ENCODE measurements at places on chromosomes 6 and 20. TPM values are rescaled to one million over a fixed set of nuclear protein-coding genes. Genes with fewer than 3 reads are reported as not detected.

Gene RNF114
- total RNA-seq = 63.0 TPM

GRCh38 chr6:97174471-97174870, 108.5 kb downstream of the MMS22L start:
- no peak for DNase-seq

- DNase-seq = no peak
These were observed 133.1 kb upstream of the FOXA2 start for GRCh38 chr20:22717466-22717865.

DNA sequence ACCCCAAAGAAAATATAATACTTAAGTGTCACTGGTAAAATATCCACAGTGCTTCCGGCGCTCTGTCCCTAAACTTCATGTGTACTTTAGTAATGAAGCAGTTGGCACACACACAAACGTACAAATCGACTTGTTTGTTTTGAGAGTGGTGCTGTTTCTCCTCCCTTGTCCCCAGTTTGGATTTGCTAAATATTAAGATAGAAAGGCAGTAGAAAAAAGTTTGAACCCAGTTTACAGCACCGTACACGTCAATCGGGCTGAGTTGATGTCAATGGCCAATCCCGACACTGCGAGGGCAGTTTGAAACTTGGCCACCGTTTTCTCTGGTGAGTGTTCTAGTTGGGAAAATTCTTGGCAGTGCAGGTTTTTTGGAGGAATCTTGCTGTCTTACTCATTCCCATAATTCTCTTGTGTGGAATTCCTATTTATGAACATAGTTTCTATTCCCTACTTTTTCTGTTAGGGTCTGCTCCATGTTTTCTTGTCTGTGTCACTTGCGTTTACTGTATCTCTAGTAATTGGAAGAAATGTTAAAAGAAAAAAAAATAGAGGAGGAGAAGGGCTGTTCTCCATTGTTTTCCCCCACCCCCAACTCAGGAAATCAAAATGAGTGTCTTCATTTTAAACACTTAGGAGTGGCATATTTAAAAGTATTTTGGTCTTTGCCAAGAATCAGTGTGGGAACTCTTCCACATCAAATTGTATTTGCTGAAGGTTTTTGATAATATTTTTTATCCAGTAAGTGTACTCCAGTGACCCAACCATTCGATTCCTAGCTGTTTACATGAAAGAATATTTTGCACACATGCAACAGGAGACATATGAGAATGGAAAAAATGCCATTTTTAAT, 72.3 kb downstream of the OR2B2 start:
- DNase-seq = no peak

Gene RTEL1
- total RNA-seq = 23.8 TPM

Gene AK9
- 13.9 TPM for total RNA-seq

DNA sequence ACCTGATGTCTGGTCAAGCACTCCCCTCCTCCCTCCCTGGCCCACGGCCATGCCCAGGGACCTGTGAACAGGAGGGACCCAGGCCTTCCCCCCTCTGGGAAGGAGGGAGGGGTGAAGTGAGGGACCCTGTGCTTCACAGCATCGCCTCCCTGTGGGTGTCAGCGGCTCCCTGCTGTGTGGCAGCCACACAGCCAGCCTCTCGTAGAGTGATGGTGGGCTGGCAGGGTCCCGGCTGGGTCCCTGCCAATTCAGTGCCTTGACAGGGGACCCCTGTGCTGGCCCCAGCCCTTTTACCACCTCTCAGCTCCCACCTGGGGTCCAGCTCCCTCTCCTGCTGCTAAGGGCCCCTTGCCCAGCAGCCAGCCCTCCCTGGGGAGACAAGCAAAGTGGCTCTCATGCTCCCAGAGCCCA, 31.3 kb upstream of the GRM4 start:
- DNase-seq = no peak

Gene SAPCD1
- total RNA-seq = 1.2 TPM

- DNase-seq = no peak
These were observed 61.1 kb upstream of the SLC22A16 start for GRCh38 chr6:110537208-110538123.

Gene MEI4
- not detected for total RNA-seq

Gene SPEF1
- 3.9 TPM for total RNA-seq

GRCh38 chr6:90534337-90535025, 52.4 kb downstream of the MAP3K7 start:
- no peak for DNase-seq

- no peak for DNase-seq
These were observed 83.6 kb upstream of the C20orf144 start for GRCh38 chr20:33578510-33578909.

Gene MRAP2
- 0.74 TPM for total RNA-seq

GRCh38 chr6:100194535-100194934, 200.5 kb upstream of the MCHR2 start:
- no peak for DNase-seq

Gene APOM
- total RNA-seq = 1.6 TPM

DNA sequence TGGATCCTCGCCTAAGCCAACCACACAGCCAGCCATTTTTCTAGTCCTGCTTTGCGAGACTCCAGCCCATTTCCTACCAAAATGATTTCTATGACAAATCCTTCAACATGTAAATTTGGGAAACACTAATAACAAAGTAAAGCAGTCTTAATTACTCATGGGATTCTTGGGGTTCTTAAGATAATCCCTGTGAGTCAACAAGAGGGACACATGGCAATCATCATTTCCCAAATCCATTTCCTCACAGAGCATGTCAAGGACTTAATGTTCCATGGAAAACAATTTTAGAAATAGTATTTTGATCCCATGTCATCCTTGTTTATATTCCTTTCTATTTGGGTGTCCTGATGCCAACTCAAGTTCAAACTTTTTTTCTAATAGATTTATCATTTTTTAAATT, 322.7 kb upstream of the NOX3 start:
- DNase-seq = no peak

- no peak for DNase-seq
These were observed 354.1 kb upstream of the MAP3K7 start for GRCh38 chr6:90940812-90941481.

GRCh38 chr6:168126566-168127383, 47.8 kb upstream of the FRMD1 start:
- DNase-seq = no peak

Gene CYP39A1
- 5.4 TPM for total RNA-seq

GRCh38 chr6:56026455-56027180, 151.2 kb upstream of the BMP5 start:
- no peak for DNase-seq

Gene FAM209B
- 0.59 TPM for total RNA-seq

- DNase-seq = no peak
These were observed 334.1 kb upstream of the KCNQ5 start for GRCh38 chr6:72287801-72288200.

GRCh38 chr20:15139522-15139921, 802.1 kb upstream of the FLRT3 start:
- no peak for DNase-seq

Measured in lower lobe of right lung (tissue), 2 donors.